Spleen (tissue), 13 donors: ENCODE measurements at places on chromosomes 12 and 14.

DNA sequence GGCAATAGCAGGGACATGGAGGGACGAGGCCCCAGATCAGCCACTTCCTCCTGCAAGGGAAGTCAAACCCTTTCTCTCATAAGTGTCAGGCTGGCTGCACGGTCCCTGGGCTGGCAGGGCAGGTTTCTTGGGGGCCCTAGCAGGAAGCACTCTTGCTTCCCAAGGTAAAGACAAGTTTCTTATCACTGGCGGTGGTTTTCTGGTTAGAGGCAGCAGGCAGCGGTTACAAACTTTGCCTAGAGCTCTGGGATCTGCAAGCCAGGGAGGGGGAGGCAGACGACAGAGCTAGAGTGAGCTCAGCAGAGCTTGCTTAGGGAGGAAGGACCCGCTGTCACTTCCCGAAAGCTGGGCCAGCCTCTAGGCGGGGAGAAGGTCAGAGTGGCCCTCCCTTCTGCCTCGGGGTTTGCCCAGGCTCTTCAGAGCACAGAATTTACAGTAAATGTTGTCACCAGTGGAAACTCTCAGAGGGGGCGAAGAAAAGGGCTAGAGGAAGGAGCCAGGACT, 20.4 kb downstream of the BATF start:
- peak; percentile 96 for DNase-seq

DNA sequence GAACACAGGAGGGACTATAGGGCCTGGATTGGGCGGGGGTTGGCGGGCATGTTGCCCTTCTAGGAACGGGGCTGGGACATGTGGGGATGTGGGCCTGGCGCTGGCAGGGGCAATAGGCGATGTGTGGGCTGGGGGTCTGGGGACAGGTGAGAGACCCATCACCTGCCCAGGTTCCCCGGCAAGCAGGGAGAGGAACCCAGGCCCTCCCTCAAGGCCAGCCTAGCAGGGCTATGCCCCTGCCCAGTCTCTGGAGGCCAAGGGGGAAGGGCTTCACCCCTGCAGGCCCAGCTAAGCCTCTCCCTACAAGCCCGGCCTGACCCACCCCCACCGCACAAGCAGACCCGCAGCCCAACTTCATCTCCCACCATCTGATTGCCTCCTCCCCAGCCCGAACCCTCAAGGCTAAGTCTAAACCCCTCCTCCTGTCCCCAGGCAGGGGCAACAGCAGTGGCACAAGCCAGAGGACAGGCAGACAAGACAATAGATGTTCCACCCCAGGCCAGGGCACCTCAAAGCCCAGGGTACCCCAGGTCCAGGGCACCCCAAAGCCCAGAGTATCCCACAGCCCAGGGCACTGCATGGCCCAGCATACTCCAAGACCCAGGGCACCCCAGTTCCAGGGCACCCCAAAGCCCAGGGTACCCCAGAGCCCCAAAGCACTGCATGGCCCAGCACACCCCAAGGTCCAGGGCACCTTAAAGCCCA, 6.5 kb downstream of the JAG2 start:
- DNase-seq: no peak

- no peak for DNase-seq
Measured at GRCh38 chr14:68553311-68553710, 239.6 kb downstream of the ZFP36L1 start.

DNA sequence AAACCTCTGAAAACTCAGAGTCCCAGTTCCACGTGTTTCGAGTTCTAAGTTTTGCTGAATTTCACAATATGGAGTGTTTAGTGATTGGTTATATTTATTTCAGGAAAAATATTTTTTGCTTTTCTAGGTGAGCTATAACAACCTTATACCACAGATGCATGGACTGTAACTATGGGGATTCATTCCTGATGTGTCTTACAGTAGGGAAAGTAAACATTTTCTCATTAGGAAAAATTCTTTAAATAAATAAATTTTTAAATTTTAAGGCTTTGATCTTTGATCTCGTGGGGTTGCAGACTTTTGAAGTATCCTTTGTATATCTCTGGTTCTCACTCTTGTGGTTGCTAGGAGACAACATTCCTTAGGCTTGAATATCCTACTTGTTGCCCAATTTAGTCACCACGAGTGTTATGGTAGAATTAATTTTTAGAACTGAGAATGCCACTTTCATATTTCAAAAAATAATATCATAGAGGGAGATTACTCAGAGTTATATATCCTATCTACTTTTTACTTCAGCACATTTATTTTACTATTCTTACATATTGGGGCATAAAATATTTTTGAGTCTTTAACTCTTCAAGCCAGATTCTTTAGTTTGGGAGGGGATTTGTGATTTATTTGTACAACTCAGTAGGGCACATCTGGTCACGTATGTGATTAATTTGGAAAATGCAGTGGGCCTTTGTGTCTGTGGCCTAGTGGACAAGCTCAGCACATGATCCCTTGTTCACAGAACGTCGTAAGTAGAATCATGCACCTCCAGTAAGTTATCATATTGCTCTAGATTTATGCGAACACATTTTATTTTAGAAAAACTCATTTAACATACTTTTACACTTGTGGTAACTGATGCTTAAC, 224.0 kb downstream of the TTC6 start:
- no peak for DNase-seq

DNA sequence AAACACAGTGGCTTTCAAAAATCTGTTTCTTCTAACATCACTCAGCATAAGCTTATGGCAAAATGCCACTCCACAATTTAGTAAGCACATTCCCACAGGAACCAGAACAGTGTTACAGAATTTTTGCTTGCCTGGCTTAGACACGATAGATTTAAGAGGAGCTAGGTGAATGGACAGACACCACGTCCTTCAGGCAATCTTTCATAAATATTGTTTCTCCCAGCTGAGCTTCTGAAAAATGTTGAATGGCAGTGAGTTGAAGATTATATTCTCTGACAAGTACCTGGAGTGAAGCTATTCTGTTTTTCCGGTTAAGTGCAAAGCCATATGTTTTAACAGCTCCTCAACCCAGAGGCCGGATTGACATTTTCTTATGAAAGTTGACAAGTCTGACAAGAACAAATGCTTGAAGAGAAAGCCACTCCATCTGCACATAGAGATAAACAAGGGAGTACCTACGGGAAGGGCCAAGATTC, 102.0 kb downstream of the FSCB start:
- DNase-seq: no peak

DNA sequence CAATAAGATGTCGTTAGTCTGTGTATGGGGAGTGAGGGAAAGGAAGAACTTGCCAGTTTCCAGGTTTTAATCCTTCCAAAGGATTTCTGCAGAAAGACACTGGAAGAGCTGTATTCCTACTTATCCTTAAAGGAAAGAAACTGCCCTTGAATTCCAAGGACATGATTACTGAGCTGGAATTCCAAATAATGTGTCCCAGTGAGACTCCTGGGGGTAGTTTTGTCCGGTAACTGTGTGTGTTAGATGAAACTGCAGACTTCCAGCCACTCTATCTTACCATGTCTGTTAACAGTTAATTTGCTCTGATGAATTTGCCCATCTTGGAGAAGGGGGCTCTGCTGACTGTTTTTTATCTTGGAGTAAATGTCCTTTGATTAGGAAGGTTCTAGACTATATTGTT, 33.0 kb downstream of the CKB start:
- DNase-seq: no peak

GRCh38 chr12:56257071-56257470, 1.1 kb downstream of the ANKRD52 start:
- no peak for DNase-seq

DNA sequence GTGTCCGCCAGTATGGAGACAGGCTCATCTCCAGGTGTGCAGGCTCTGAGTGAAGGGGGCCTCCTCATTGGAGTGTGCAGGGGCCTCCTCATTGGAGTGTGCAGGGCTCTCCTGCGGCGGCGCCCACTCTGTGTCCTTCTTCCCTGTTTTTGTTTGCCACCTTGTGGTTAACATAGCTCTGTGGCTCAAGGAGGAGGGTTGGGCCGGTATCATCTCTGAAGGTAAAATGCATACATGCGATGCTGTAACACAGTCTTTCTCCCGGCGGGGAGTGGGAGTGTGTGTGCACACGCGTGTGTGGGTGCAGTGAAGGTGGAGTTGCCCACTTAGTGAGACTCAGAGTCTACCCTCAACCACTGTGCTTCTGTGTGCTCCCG, 429.4 kb downstream of the ZFP36L1 start:
- no peak for DNase-seq

DNA sequence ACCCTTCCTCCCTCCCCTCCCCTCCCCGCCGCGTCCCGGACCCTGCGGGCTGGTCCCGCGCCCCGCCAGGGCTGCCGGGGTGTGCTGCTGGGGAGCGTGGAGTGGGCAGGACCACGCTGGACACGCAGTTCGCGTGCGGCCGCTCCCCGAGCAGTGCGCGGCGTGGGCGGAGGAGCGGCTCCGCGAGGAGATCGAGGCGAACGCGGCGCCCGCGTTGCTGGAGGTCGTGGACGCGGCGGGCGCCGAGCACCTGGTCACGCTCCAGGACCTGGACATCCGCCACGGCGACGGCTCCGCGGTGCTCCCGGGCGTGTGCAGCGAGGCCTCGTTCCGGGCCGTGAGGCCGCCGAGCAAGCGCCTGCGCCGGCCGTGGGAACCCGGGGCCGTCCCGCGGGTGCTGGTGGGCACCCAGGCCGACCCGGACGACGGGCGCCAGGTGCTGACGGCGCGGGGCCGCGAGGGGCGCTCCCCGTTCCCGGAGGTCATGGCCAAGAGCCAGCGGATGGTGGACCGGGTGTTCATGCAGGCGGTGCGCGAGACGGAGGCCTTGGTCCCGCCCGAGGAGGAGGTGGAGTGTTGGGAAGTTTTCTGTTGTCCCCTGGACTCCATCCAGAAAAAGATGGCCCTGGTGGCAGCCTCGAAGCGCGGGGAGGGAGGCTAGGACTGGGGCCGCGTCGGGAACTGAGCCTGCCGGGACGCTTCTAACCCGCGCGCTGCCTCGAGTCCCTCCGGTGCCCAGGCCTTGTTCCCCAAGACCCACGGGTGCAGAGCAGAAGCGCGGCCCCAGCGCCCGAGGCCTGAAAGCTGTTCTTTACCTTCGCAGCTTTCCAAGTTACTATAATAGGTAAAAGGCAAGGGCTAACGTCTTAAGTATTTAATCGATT, 54.7 kb upstream of the EIF5 start:
- no peak for DNase-seq

- peak; percentile 97 for DNase-seq
Measured at GRCh38 chr12:101280006-101280505, at the start of gene UTP20. Gene UTP20 (plus strand): TSS chr12:101280105. CDS start chr12:101280283, 178 bp downstream.
